CD14-positive monocyte (primary cell): ENCODE measurements at places on chromosomes 13 and 19.

DNA sequence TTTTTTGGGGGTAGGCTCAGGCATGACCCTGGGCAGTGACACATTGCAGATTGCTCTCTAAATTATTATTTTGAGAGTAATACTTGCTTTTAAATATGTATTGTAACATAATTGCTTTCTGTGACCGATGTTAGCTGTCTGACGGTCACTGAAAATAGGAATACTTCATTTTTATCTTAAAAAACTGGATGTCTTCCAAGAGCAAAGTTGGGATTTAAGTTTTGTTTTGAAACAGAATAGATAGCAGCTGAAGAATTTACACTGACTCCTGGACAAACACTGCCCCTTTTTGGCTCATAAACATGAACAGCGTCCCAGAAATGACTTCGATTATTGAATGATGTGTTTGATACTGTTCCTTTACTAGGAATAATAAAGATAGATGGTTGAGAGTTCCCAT lies 535.9 kb downstream of the GPC5 start:
- no peaks in the 10 kb centered on the region for H3K4me1 ChIP-seq
- DNase-seq, result no peak
- no peak overlapping the region for H3K27ac ChIP-seq
- H3K4me3 ChIP-seq, result no peak overlapping the region
- H3K27me3 ChIP-seq, result no peaks in the 10 kb centered on the region
- no peaks in the 10 kb centered on the region for H3K36me3 ChIP-seq

- DNase-seq, result no peak
- H3K36me3 ChIP-seq, result no peaks in the 10 kb centered on the region
- no peak overlapping the region for H3K4me3 ChIP-seq
- no peaks in the 10 kb centered on the region for H3K27me3 ChIP-seq
Observed at GRCh38 chr13:106593132-106593531, 25.2 kb upstream of the ARGLU1 start.

GRCh38 chr19:54420383-54421168 lies 5.3 kb downstream of the TTYH1 start:
- H3K36me3 ChIP-seq, result no peaks in the 10 kb centered on the region
- no peak overlapping the region for H3K27ac ChIP-seq
- peaks cover 55% of the 10 kb centered on the region for H3K27me3 ChIP-seq
- peaks cover 15% of the 10 kb centered on the region for H3K4me1 ChIP-seq
- no peak overlapping the region for H3K4me3 ChIP-seq

DNA sequence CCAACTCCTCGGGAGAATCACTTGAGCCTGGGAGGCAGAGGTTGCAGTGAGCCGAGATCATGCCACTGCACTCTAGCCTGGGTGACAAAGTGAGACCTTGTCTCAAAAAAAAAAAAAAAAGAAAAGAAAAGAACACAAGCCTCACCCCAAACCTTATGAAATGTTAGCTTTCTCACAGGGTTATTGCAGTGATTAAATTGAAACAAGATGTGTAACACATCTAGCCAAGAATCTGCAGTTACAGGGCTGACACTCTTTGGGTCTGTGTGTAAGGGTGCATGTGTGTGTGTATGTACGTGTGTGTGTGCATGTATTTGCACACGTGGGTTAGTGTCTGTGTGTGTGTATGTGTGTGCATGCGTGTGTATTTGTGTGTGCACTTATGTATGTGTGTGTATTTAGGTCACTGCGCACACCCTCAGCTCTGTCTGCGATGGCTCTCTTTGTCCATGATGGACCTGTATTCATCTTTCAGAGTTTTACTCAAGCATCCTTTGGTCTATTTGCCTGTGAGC lies 336.3 kb downstream of the UQCRFS1 start:
- no peak overlapping the region for H3K27ac ChIP-seq
- H3K4me3 ChIP-seq, result no peak overlapping the region
- H3K27me3 ChIP-seq, result no peaks in the 10 kb centered on the region
- DNase-seq, result no peak
- H3K36me3 ChIP-seq, result no peaks in the 10 kb centered on the region

DNA sequence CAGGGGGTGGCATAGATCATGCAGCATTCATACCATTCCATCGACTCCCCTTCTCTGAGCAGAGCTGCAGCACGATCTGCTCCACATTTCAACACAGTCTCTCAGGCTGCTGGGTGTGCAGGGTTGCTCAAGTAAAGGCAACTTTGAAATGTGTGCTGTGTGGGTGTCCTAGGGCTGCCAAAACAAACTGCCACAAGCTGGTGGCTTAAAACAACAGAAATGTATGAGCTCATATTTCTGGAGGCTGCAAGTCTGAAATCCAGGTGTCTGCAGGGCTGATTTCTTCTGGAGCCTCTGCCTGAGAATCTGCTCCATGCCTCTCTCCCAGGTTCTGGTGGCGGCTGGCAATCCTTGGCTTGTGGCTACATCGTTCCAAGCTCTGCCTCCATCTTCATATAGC lies 63.7 kb upstream of the WDFY2 start:
- peaks cover 18% of the 10 kb centered on the region for H3K4me1 ChIP-seq
- no peak overlapping the region for H3K4me3 ChIP-seq
- H3K27me3 ChIP-seq, result no peaks in the 10 kb centered on the region
- H3K27ac ChIP-seq, result no peak overlapping the region
